ENCODE measurements at places on chromosomes 16 and 17.

DNA sequence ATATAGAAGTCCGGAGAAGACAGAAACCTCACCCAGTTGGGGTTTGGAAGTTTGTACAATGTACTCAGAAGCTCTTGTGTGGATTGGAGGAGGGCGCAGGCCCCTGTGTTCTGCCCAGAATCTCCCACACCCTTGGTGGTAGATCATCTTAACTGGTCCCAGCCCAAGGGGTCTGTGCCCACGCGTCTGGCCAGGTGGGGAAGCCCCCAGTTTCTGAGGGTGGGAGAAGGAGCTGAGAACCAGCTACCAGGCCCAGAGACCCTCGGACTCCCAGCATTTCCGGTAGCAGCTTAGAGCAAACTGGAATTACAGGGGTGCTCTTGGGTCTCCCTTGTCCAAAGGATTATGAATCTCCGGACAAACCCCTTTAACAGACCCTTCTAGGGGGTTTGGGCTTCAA lies 2.3 kb upstream of the PPP1R9B start:
- DNase-seq, result no peak

DNA sequence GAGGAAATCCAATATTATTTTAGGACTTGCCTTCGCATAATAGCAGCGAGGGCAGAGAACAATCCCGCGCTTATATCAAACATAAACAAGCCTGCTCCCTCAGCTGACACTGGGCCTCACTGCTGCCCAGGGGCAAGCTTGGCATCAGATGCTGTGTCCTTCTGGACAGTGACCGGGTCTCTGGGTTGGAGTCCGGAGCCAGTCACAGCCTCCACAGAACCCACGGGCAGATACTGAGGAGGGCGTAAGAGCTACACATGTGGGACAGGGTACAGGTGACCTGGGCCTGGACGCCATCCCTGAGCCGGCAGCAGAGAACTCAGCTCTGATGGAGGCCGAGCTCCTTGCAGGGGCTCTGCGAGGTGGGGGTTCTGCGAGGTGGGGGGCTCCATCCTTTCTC lies 14.7 kb upstream of the ZNF469 start:
- no peak for DNase-seq

- DNase-seq, result no peak
Measured at GRCh38 chr17:4479340-4479981, 19.2 kb upstream of the SPNS2 start.

DNA sequence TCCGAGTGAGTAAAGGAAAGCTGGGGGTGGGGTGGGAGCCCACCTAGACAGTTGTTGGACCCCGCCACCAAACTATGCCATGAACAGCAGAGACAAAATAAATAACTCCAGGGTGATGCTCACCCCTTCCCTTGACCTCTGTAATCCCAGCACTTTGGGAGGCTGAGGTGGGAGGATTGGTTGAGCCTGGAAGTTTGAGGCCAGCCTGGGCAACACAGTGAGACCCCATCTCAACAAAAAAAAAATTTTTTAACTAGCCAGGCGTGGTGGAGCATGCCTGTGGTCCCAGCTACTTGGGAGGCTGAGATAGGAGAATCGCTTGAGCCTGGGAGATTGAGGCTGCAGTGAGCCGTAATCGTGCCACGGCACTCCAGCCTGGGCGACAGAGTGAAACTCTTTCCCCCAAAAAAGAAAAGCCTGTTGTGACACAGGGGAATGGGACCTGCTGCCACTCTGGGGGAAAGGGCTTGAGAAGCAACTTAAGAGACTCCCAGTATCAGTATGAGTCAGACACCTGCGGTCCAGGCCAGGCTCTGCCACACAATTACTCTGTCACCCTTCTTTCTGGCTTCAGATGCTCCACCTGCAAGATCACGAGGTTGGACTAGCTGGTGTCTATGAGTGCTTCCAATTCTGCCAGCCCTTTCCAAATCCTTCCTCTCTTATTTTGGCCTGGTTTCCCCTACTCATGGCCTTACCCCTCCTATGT lies 5.0 kb downstream of the SGCA start:
- DNase-seq, result no peak

- DNase-seq, result no peak
Measured at GRCh38 chr16:78869492-78869891, 731.0 kb downstream of the MAF start.

- DNase-seq, result no peak
Measured at GRCh38 chr17:77821114-77821513, 137.4 kb upstream of the TNRC6C start.

DNA sequence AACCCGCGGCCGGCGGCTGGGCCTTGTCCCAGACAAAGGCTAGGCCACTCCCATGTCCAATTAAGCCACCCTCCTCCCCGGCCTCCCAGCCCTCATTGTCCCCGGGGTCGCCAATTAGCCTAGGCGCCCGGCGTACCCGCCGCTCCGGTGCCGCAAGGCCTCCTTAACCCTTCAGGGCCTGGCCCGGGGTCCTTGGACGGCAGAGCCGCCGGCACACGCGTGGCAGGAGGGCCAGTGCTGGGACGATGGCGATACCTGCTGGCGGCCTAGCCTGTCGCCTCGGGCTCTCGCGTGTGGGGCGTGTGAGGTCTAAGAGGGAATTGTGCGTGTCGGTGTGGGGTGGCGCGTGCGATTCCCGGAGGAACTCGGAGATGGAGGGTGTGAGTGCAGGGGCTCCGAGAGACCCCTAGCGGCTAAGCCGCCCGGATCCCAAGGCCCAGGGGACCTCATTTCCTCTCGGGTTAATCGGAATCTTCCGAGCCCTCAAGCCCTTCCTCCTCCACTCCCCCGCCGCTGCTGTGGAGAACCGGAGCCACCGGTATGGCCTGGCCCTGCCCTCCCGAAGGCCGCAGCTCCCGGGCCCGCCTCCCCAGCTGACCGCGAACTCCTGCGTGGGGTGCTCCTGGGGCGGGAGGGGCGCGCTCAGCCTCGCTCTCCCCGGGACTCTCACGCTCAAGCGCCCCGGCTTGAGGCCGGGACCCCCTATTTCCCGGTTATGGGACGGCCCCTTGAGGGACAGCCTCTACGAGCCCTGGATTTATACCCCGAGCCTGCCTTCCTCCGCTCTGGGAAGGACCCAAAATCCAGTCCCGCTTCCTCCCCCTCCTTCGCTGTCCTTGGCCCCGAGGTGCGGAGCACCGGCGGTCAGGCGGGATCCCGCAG lies 11.9 kb downstream of the TBX2 start:
- no peak for DNase-seq

GRCh38 chr16:87150681-87151280 lies 166.4 kb downstream of the C16orf95 start:
- DNase-seq, result no peak

DNA sequence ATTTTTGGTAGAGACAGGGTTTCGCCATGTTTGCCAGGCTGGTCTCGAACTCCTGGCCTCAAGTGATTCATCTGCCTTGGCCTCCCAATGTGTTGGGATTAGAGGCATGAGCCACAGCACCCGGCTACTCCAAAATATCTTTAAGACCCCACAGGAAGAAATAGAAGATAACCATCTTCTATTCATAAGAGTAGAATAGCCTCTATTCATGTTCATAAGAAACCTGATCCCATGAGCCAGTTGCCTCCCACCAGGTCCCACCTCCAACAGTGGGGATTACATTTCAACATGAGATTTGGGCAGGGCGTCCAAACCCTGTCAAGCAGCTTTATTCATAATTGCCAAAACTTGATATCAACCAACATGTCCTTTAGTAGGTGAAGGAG lies 13.9 kb upstream of the TMC7 start:
- DNase-seq, result no peak

GRCh38 chr16:31298958-31299357 lies 39.2 kb downstream of the ITGAM start:
- DNase-seq, result no peak

- no peak for DNase-seq
Measured at GRCh38 chr17:38892083-38892482, 22.2 kb downstream of the LASP1 start.

DNA sequence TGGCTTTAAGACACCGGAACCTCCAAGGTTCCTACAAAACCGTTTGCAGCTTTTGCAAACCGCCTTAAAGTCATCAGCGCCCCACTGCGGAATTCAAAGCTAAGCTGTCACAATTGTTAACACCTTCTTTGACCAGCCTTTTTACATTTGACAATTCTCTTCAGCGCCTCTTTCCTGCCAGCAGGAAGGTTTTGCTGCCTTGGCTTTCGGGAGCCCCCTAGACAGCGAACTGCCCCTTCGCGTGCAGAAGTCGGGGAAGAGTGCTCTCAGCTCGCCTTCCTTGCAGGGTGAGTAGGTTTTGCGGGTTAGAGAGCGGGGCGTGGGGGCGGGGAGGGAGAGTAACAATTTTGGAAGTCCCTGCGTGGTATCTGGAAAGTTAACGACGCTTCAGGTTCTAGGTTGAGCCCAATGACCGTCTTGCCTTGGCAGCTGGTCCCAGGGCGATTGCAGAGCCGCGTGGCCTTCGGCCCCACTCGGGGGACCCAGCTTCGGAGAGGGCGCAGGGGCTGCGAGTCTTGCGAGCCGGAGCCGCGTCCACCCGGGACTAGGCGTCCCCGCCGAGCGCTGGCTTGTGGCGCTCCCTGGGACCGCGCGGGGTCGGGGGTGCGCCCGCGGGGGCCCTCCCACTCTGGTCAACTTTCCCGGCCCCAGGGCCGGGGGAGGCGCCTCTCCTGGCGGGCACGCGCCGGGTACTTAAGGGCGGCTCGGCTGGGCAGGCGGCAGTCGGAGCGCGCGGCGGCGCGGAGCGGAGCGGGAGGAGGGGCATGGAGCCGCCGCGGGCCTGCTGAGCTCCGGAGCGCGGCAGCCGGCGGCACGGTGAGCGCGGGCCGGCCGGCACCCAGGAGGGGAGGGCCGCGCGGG lies at the start of gene HAS3:
TSS of gene HAS3 (plus strand) at position 153 of the 861 bp plus-strand sequence. CDS start 3,743 bp downstream, outside the sequence.
- DNase-seq, result no peak
